ENCODE measurements at places on chromosomes 6 and 20.

DNA sequence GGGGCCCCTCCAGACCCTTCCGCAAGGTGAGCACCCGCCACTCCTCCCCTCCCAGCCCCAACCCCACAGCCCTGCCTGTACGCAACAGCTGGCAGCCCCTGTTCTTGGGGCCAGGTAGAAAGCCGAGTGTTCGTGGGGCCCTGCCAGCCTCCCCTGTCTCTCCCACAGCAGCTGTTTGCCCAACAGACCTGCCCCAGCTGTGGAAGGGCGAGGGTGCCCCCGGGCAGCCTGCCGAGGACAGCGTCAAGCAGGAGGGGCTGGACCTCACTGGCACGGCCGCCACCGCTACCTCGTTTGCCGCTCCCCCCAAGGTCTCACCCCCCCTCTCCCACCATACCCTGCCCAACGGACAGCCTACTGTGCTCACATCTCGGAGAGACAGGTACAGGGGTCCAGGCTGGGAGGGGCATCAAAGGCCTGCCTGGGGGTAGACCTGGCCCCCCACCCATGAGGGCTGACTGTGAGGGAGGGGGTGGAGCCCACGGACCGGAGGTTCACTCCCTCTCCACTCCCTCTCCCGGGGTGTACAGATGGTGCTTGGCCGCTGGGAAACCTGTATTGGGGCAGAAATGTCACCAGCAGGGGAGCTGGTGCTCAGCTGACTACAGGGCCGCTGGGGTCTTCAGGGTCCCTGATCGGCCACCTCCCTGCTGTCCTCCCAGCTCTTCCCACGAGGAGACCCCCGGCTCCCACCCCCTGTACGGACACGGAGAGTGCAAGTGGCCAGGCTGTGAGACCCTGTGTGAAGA is 41.1 kb downstream of the FOXP4 start:
- no peak for DNase-seq

DNA sequence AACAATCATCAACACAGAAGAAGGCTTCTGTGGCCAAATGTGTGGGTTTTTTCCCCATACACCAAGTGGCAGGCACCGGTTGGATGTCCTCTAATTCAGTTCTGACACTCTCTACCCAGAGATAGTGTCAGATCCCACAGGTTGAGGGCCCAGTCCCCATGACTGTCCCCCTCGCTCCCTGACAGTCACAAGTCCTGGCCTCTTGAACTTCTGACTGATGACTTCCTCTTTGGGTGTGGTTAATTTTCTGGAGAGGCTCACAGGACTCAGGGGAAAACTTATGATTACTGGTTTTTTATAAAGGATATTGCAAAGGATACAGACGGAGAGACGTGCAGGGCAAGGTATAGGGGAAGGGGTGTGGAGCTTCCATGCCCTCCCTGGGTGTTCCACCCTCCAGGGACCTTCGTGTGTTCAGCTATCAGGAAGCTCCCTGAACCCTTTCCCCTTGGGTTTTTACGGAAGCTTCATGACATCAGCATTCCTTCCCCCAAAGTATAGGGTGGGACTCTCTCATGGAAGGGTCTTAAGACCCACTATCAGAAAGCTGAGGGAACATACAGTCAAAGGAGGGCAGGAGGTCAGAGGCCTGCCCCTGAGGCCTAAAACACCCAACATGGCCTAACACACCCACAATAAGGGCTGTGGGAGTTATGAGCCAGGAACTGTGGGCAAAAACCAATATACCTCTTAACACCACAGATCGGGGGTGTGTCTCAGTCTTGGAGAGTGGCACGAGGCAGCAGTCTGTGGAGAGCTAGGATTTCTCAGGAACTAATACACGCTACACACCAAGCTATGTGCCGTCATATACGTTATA is 33.3 kb downstream of the FARS2 start:
- DNase-seq = no peak

DNA sequence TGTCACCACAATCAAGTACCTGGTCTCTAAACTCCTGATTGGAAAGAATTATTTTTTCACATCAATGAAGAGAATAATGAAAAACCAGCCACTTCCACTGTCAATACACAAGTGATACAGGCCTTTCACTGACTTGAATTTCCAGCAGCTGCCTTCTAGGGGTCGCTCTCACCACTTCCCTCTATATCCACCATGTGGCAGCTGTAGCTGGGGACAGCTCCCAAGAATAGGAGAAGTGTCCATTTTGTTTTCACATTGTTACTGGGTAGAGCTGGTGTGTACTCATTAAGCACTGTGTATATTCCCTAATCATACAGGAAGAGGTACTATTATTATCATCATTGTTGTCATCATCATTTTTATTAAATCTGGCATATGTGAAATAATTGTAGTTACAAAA is 438.4 kb upstream of the SPTLC3 start:
- no peak for DNase-seq

DNA sequence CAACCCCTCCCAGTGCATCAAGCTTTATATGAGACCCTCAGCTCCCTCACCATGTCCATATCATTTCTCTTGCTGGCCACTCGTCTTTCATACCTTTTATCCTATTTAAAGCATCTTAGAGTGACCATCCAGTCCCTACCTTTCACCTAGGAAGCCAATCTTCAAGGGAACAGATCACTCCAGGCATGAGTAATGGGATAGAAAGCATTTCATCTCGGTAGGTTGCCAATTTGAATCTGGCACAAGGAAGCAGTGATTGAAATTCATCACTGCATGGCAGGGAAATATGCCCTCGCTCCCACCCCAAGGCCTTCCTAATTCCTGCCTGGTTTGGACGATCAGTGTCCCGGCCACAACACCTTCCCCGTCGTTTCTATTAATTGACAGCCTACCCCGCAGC is 150.4 kb downstream of the CFAP61 start:
- DNase-seq = no peak

- DNase-seq = no peak
Measured at GRCh38 chr6:27901801-27902200, 10.4 kb downstream of the OR2B2 start.

GRCh38 chr6:9204171-9204570 is 768.8 kb upstream of the SLC35B3 start:
- no peak for DNase-seq

- no peak for DNase-seq
Measured at GRCh38 chr20:36311854-36312723, 6.0 kb downstream of the DLGAP4 start.

- no peak for DNase-seq
Measured at GRCh38 chr6:40066372-40066771, 132.1 kb upstream of the MOCS1 start.

DNA sequence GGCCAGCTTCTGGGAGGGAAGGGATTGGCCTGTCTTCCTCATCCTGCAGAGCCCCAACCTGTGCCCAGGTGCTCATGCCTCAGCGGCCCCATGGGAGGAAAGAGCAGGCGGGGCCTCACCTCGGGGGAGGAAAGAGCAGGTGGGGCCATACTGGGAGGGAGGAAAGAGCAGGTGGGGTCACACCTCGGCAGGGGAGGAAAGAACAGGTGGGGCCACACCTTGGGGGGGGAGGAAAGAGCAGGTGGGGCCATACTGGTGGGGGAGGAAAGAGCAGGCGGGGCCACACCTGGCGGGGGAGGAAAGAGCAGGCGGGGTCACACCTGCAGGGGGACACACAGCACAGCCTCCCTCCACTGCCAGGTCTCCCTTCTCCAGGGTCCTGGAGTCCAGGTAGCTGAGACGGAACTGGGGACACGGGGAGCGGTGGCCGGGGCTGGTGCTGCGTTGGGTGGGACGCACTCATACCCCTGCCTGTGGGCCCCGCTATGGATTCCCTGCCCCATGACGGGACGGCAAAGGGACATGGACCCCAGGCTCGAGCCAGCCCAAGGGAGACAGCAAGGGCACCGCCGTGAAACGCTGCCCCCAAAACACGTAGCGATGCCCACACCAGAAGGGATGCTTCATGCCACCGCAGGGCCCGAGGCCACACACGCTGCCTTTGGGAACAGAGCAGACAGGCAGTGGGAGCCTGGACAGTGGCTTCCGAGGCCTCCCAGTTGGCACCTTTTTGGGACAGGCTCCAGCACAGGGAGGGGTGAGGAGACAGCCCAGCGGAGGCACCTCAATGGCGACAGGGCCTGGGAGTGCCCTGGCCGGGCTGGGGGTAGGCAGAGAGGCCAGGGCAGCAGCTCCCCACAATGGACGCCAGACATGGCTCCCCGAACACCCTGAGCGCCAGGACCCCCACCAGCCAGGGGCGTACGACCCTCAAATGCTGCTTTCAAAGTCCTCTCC is 43.3 kb upstream of the CHRNA4 start:
- DNase-seq = no peak

GRCh38 chr6:24441599-24441904 is 38.8 kb downstream of the MRS2 start:
- DNase-seq = no peak

DNA sequence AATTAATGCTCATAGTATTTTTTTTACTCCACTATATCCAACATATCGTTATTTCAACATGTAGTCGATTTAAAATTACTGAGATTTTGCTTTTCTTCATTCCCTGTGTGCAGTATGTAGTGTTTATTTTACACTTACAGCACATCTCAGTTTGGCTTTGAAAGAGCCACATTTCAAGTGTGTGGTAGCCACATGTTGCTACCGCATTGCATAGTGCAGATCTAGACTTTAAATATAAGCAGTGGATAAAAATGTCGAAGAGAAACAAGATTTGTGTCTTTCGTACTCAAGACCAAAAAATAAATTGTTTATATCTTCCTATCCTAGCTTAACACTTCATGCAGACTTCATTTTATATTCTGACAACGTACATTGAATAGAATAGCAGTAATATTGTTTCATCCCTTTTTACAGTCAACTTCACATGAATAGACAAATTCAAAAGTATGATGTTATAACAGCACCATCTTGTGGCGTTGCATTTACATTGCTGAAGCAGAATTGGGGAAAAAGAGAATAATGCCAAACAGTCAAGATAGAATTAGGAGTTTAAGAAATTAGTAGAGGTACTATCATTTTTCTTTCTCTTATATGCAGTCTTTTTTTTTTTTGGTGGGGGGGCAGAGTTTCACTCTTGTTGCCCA is 29.9 kb downstream of the FBXO5 start:
- DNase-seq = peak; percentile 14
